ENCODE measurements at places on chromosomes 4 and X.

DNA sequence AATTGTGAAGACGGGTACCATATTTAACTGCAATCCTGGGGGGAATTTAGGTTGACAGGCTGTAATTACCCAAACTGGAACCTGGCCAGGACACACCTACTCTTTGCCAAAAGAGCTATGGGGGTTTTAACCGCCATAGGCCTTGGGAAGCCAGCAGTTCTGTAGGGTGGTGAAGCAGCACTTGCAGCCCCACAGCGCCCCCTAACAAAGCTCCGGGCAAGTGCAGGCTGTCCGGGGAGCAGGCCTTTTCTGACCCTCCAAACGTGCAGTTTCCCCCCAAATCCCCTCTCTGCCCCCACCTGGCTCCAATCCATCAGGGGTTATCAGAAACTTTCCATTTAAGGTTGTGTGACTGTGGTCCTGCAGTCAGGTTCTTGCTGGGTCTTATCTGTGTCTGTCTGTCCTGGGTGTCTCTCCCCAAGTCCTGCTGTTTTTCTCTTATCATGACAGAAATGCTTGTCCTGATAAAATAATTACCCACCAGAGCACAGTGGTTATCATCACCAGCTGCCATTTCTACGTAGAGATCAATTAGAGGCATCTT, 350.9 kb downstream of the MID1IP1 start:
- DNase-seq: no peak

GRCh38 chr4:185671066-185671465, 135.8 kb upstream of the PDLIM3 start:
- no peak for DNase-seq

GRCh38 chr4:5770051-5770450, 59.0 kb downstream of the EVC start:
- DNase-seq: no peak

DNA sequence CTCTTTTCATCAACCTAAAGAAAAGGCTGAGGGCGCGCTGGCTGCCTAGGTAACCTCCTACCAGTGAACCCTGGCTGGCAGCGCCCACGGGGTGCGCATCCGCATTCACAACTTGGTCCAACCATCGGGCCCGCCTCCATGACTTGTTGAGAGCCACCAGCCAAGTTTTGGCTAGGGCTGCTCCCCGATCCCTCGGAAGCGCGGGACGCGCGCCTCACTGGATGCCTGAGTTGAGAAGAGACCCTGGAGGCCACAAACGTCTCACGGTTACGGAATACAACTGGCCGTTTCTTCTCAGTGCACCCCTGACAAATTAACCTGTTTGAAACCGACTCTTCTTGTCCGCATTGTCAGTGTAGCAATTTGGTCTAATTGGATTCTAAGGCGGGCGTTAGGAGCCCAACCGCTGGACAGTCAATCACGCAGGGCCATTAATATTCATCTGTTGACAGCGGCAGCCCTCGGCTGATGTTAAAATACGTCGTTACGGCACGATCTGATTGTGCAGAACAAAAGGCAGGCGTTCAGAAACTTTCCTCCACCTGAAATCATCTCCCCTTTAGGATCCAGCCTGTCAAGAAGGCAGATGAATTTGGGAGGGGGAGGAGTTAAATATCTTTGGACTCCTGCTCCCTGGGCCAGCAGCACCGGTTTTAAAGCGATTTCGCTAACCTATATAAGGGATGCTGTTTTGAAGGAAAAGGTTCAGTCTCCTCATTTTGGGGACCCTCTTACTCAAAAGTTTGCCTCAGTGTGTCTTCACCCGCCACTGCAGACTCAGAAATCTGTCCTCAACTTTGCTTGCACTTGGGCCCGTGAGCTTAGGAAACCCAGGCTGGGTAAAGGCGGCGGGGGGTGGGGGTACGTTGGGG, 1.2 kb downstream of the GPC3 start:
- DNase-seq: no peak

DNA sequence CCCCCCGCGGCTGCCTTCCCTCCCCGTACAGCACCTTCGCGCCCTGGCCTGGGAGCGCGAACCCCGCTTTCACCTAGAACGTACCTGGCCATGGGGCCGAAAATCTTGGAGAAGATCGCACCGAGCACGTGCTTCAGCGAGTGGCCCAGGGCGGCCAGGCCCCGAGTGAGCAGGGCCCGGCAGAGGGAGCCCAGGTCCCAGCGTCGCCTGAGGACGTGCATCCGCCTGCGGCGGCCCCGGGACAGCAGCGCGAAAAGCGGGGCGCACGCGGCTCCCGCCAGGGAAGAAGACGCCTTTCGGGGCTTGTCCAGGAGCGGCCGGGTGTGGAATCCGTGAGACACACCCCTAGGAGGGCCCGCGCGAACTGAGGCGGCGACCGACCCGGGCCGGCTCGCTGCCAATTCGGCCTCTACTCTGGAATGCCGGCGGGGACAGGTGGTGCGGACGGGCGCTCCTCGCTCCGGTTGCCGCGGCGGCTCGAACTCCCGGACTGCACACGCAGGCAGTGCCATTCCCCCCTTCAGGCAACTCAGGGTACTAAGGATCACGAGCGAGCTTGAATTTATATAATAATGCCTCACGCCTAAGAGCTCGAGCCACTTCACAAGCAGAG, at the start of gene HS6ST2:
Gene HS6ST2 (minus strand): TSS at position 539 of the 613 bp plus-strand sequence.
- no peak for DNase-seq

- no peak for DNase-seq
Measured at GRCh38 chr4:169226565-169226964, 44.2 kb downstream of the SH3RF1 start.
